MCF 10A (cell line): ENCODE measurements at places on chromosomes 1 and 21.

DNA sequence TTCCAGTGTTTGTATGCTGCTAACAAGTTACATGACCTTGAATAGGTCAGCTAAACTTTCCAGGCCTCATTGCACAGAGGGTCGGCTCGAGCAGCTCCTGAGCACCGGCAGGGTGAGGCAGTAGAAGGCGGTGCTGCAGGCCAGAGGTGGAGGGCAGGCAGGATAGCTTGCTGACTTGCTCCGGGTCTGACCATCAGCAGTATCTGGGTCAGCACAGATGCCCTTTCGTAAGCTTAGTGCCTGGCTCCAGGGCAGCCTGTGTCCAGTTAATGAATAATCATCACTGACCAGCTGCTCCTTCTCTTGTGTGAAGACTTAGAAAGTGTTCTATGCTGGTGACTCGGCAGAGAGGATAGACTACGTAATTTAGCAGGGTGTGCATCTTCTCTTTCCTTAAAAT is 6.9 kb downstream of the MAPKAPK2 start:
- DNase-seq, result no peak
- peaks cover 5% of the 10 kb centered on the region for H3K36me3 ChIP-seq
- peaks cover 64% of the 10 kb centered on the region for H3K4me1 ChIP-seq
- no peaks in the 10 kb centered on the region for H3K27me3 ChIP-seq

GRCh38 chr1:111082421-111083203 is 57.3 kb downstream of the DRAM2 start:
- peaks cover 34% of the 10 kb centered on the region for H3K4me1 ChIP-seq
- peak; percentile 58 for DNase-seq
- H3K4me3 ChIP-seq, result peak overlapping the region; percentile 67
- peak overlapping the region; percentile 96 for H3K27ac ChIP-seq
- H3K27me3 ChIP-seq, result no peaks in the 10 kb centered on the region

DNA sequence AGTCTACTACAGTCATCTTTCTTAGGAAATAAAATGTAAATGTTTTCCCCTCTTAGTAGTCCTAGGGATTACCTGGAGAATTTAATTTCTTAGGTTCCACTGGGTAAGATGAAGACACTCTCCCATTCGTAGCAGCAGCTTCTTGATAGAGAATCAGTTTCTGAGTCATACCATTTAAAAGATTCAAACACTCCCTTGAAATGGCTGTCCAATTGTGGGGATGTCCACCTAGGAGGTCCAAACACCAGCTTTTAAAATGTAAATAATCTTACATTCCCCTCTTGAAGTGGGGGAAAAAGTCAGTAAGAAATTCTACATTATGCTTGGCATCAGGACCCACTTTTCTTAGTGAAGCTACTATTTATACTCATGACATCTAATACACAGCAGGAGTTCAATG is 37.5 kb downstream of the NDC1 start:
- no peak overlapping the region for H3K27ac ChIP-seq
- H3K27me3 ChIP-seq, result no peaks in the 10 kb centered on the region
- H3K4me1 ChIP-seq, result no peaks in the 10 kb centered on the region

DNA sequence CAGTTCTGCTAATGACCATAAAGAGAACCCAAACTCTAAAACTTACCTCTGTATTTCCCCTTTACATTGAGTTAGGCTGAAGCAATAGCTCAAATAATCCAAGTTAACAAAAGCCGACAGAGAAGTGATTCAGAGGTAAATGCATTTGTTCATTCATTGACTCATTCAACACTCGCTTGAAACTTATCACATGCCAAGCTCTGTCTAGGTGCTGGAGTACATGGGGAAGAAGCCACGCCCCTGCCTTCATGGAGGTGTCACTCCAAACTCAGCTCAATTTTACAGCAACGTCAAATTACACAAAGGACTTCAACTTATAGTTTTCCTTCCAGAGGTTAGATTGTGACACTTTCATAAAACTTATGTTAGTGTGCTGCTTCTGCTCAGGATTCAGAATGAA is 45.8 kb downstream of the SLC25A24 start:
- DNase-seq, result peak; percentile 27
- H3K4me1 ChIP-seq, result no peaks in the 10 kb centered on the region
- H3K4me3 ChIP-seq, result no peak overlapping the region
- H3K27me3 ChIP-seq, result no peaks in the 10 kb centered on the region
- peaks cover 24% of the 10 kb centered on the region for H3K36me3 ChIP-seq

DNA sequence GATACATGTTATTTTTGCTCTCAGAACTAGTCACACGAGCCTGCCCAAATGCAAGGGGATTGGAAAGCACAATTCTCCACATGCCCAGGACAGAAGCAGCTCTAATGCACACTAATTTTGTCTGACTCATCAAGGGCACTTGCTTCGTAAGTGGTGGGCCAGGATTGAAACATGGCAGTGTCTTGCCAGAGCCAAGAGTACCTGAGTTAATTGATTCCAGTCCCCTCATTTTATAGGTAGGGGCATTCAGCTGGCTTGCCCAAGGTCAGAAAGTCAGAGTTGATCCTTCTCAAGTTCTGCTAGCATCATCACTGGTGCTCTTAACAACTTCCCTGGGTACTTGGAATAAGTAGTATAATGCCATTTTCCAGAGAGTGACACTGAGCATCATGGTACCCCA is 356.1 kb downstream of the ZNF326 start:
- H3K4me1 ChIP-seq, result no peaks in the 10 kb centered on the region
- no peaks in the 10 kb centered on the region for H3K36me3 ChIP-seq
- H3K27me3 ChIP-seq, result no peaks in the 10 kb centered on the region
- no peak overlapping the region for H3K4me3 ChIP-seq
- DNase-seq, result no peak

- DNase-seq, result peak; percentile 97
- no peak overlapping the region for H3K27ac ChIP-seq
- no peaks in the 10 kb centered on the region for H3K27me3 ChIP-seq
- H3K36me3 ChIP-seq, result peaks cover 11% of the 10 kb centered on the region
- H3K4me3 ChIP-seq, result peak overlapping the region; percentile 38
- peaks cover 29% of the 10 kb centered on the region for H3K4me1 ChIP-seq
These were observed 2.6 kb downstream of the E2F2 start for GRCh38 chr1:23528250-23528978.

DNA sequence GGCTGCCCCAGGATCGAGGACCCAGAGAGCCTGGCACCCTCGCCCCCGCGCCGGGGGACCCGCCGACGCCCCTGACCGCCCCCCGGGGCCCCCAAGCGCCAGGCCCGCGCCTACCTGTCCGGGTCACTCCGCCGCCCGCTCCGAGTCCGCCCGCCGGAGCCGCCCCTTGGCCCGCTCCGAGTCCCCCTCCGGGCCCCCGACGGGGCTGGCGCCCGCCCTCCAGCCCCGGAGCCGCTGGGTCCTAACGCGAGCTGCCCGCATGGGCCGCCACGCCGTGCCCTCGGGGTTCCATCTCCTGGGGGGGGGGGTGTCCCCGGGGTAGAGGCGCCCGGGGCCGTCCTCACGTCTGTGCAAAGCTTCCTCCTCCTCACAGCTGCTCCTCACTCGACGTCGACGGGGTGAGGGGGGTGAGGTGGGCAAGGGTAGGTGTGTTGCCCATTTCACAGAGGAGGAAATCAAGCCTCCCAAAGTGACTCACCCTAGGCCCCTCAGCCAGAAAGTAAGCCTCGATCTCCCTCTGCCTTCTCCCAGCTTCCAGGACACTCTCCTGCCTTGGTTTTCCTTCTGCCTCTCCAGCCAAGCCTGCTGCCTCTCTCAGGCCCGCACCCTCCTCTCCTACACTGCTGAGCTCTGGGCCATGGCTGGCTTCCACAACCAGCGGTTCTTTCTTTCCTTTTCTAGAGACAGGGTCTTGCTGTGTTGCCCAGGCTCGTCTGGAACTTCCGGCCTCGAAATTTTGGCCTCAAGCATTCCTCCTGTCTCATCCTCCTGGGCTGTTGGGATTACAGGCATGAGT is at the start of gene MFAP2:
MFAP2 (minus strand) TSS at position 148 of the 796 bp plus-strand sequence. CDS start 2,347 bp downstream, outside the sequence.
- no peak for DNase-seq
- peaks cover 17% of the 10 kb centered on the region for H3K4me1 ChIP-seq
- H3K27me3 ChIP-seq, result no peaks in the 10 kb centered on the region
- H3K4me3 ChIP-seq, result no peak within 1 kb of the TSS
- peaks cover 6% of the 10 kb centered on the region for H3K36me3 ChIP-seq

- no peak for DNase-seq
- H3K36me3 ChIP-seq, result peaks cover 42% of the 10 kb centered on the region
- no peak overlapping the region for H3K27ac ChIP-seq
- H3K27me3 ChIP-seq, result no peaks in the 10 kb centered on the region
- no peaks in the 10 kb centered on the region for H3K4me1 ChIP-seq
These were observed 532 bp upstream of the FAM177B start for GRCh38 chr1:222736470-222736869.

- no peak overlapping the region for H3K27ac ChIP-seq
- no peak overlapping the region for H3K4me3 ChIP-seq
- peaks cover 21% of the 10 kb centered on the region for H3K4me1 ChIP-seq
- DNase-seq, result peak; percentile 71
These were observed 12.3 kb upstream of the IFNLR1 start for GRCh38 chr1:24199291-24199900.

- peaks cover 6% of the 10 kb centered on the region for H3K36me3 ChIP-seq
- peaks cover 4% of the 10 kb centered on the region for H3K27me3 ChIP-seq
- H3K27ac ChIP-seq, result no peak overlapping the region
- peak; percentile 49 for DNase-seq
These were observed 11.0 kb downstream of the ETV3L start for GRCh38 chr1:157088607-157089006.

DNA sequence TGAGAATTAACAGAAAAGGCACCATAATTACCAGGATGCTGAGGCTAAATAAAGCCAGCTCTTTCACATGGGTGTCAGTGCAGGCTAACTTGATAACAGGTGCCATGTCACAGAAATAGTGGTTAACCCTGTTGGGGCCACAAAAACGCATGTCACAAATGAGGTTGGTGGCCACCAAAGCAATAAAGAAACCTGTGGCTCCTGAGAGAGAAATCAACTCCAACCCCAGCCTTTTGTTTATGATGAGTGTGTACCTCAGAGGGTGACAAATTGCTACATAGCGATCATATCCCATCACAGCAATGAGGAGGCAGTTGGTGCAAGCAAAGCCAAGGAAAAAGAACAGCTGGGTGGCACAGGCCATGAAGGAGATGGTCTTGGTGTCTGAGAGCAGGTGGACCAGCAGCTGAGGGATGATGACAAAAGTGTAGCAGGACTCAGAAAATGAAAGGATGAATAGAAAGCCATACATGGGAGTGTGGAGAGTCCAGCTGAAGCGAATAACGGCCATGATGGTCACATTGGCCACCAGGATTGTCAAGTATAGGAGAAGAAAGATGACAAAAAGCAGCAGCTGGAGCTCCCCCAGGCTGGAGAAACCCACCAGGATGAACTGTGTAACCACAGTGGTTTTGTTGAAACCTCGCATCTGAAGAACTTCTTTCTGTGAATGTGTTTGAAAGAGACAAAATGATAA is at the start of gene OR10T2:
OR10T2 (minus strand) TSS at position 649 of the 697 bp plus-strand sequence; CDS start at position 649, 0 bp downstream.
- no peak within 1 kb of the TSS for H3K27ac ChIP-seq
- DNase-seq, result no peak
- H3K4me3 ChIP-seq, result no peak within 1 kb of the TSS
- H3K36me3 ChIP-seq, result no peaks in the 10 kb centered on the region
- no peaks in the 10 kb centered on the region for H3K4me1 ChIP-seq

DNA sequence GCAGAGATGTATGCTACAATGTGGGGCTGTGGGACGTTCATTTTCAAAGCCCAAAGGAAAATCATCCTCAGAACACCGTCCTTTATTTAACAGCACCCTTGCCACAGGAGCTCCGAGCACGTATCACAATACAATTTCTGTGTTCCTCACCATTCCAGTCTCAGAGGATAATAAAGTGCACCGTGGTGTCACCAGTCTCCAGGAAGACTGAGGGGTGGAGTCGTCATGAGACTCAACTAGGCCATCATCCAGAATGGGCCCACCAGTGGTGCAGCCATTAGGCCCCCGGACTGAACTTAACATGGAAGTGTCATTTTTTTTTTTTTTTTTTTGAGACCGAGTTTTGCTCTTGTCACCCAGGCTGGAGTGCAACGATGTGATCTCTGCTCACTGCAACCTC is 17.2 kb downstream of the SEC16B start:
- no peak overlapping the region for H3K4me3 ChIP-seq
- no peak for DNase-seq
- no peak overlapping the region for H3K27ac ChIP-seq
- H3K4me1 ChIP-seq, result no peaks in the 10 kb centered on the region
- H3K36me3 ChIP-seq, result no peaks in the 10 kb centered on the region
- H3K27me3 ChIP-seq, result no peaks in the 10 kb centered on the region
